Activated naive CD4-positive, alpha-beta T cell (primary cell): ENCODE measurements at places on chromosomes 2 and 18.

GRCh38 chr18:35466815-35467623, 30.7 kb downstream of the INO80C start:
- no peak for DNase-seq

- no peak for DNase-seq
These were observed 72.3 kb downstream of the SPATS2L start for GRCh38 chr2:200378652-200379290.

DNA sequence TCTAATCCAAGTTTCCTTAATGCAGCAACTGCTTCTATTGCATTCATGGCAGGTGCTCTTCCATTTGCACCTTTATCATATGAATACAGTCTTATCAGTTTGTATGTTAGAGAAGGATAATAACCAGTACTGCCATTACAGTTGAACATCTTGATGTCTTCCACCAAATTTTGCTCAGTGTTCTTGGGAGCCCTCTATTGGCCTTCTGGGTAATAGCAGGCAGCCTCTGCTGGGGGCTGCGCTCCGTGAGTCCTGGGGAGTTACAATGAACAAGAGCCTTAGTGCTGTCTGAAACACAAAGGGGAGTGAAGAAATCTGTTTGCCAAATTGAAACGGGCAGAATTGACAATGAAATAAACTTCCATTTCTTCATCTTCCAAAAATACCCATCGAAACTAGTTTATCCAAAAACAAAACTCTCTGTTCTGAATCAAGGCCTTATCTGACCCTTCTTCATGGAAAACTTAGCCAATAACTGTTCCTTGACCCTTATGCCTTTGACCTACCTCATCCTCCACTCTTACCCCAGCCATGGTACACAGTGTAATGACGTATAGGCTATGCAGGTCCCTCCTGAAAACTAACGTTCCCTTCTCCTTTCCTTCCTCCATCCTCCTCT, 79.9 kb downstream of the ALK start:
- no peak for DNase-seq

GRCh38 chr2:144670738-144671137, 150.8 kb upstream of the ZEB2 start:
- DNase-seq = no peak

- no peak for DNase-seq
These were observed 511.6 kb downstream of the ARHGAP15 start for GRCh38 chr2:143640826-143641225.

GRCh38 chr2:80545420-80546210, 241.1 kb upstream of the LRRTM1 start:
- DNase-seq = no peak

- DNase-seq = no peak
These were observed 1669.5 kb upstream of the DDX18 start for GRCh38 chr2:116145031-116145430.

- no peak for DNase-seq
These were observed 17.3 kb downstream of the PARD6G start for GRCh38 chr18:80229766-80230745.

DNA sequence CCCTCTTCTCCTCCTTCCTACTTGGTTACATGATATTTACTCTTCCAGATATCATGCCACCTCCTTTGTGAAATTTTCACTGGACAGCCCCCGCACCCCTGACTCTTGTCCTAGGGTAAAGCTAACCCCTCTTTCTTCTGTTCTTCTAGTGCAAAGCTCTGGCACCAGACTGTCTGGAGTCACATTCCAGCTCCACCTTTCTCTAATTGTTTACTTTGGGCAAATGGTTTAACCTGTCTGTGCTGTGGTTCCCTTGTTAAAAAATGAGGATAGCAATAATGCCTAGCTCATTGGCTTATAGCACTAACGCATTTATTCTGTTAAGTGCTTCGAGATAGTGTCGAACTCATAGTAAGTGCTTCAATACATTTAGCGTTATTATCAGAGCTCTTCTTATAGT, 306.2 kb downstream of the ALK start:
- DNase-seq = no peak

GRCh38 chr2:225400060-225400511, 576 bp downstream of the NYAP2 start:
- no peak for DNase-seq

GRCh38 chr18:11324956-11325882, 175.8 kb upstream of the PIEZO2 start:
- DNase-seq = no peak

DNA sequence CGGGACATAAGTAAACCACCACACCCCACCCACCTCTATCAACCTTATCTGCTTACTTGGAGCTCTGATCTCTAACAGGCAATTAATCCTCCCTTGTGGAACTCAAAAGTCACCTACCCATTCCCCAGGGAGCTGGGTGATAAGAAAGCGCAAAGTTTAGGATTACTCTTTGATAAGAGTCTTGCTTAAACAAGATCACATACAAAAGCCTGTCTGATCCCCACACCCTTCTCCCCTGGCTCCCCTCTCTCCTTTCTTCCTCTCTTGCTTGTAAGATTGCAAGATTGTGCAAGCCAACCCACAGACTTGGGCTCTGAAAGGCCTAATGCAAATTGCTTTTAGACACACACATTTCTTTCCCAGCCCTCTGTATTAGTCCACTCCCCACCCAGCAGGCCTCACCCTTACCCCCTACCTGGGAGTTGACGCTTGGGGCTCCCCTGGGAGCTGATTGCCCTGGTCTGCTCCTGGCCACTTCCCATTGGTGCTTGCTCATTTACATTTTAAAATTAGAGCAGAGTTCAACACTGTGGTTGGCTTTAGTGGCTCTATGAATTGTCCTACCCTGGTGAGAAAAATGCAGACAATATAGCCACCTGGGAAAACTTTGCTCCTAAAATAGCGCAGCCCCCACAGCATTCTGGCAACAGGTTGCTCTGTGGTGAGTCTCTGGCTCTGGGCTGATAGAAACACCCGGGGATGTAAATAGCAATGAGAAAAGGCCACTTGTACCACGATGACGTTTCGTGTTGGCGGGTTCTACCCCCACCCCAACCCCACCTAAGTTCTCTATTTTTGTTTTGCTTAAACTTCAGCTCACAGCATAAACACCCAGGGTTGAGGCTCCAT, 92.8 kb upstream of the MSH2 start:
- no peak for DNase-seq

- no peak for DNase-seq
These were observed 358.5 kb upstream of the DSEL start for GRCh38 chr18:67875060-67875459.

- no peak for DNase-seq
These were observed 592.0 kb downstream of the LRRTM4 start for GRCh38 chr2:76930056-76930744.

GRCh38 chr2:71566372-71566771, 113.0 kb downstream of the DYSF start:
- DNase-seq = no peak

GRCh38 chr2:167404627-167405284, 516.5 kb downstream of the XIRP2 start:
- no peak for DNase-seq

- DNase-seq = no peak
These were observed 18.5 kb downstream of the PDCL3 start for GRCh38 chr2:100581277-100581612.

DNA sequence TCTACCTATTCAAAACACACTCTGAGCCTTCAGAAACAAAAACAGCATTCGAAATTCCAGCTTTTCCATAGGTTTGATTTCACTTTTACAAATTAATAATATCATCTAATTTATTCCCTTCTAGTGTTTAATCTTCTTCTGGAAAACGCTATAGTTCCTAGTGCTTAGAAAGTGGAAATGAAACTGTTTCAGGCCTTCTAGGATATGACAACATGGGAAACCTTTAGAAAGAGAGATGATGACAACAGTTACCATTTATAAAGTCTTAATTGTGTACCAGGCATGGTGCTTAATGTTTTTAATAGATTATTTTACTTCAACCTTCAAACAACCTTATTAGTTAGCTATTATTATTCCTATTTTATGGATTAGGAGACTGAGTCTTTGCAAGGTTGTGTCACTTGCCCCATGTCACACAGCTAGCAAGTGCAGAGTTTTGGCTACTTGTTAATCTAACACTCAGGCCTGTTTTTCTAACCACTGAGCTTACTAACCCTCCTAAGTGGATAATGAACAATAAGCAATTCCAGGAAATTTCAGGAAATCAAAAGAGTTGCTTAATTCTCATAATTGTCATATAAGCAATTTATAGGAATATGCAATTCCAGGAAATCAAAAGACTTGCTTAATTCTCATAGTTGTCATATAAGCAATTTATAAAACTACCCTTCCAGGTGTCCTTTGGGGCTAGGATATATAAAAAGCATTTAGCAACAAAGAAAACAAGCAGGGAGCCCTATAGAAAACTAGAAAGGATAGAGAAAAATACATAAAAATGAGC, 206.0 kb downstream of the ZNF521 start:
- DNase-seq = no peak

- no peak for DNase-seq
These were observed 30.6 kb upstream of the CREB1 start for GRCh38 chr2:207499114-207499513.

DNA sequence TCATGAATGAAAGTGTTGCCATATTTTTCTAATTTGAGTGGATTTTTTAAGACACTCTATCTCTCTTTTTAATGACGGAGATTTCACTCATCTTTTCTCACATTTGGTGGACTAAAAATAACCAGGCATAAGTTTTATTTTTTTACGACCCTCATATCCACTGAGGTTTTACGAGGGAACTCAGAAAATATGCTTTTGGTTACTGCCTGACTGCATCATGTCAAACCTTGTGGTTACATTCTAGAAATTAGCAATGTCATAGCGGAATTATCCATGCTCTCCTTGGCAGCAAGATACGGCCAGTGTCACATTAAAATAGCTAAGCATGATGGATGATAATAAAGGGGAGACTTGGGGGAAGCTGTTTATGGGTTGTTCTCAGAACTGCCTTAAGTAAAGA, 428.6 kb upstream of the FSHR start:
- no peak for DNase-seq

DNA sequence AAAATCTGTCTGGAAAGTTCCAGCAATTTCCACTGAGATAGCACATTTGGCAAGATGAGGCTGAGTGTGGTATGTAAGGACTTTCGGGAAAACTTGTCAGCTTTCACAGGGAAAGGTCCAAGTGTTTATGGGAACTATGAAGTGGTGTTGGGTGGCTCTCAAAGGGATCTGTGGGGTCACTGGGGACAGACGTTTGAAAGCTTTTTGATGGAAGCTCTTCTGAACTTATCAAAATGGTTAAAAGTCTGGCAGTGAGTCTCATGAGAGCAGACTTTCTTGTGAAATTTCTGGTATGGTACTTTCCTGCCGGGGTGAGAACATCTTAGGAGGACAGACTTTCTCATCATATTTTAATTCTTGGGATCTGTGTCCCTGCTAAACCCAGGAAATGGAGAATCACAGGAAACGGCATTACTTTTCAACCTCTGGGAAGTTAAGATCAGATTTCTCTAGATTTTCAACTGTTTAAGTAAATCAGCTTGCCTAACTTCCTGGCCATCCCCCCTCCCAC, 546.3 kb upstream of the ZEB2 start:
- DNase-seq = no peak

GRCh38 chr2:27288610-27289009, 6.4 kb downstream of the TRIM54 start:
- DNase-seq = no peak

- DNase-seq = no peak
These were observed 1370.1 kb upstream of the DDX18 start for GRCh38 chr2:116444256-116444872.

DNA sequence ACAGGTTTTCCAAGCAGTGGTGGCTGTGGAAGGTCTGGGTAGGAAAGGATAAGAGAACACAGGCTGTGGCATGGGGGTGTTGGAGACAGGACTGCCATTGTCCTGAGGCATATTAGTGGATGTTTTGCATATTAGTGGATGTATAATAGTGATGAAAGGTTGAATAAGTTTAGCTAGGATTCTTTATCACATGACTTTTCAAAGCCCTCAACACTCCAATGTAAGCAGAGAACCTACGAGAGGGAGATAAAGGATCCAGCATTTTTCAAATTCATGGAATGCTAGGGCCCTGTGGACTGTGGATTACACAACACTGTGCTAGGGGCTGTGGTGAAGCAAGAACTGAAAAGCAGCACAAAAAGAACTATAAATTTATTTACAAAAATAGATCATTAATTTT, 63.2 kb downstream of the POLE4 start:
- no peak for DNase-seq

GRCh38 chr18:13658436-13659204, 67.7 kb downstream of the FAM210A start:
- no peak for DNase-seq

GRCh38 chr2:207876842-207877535, 107.3 kb upstream of the FZD5 start:
- no peak for DNase-seq

DNA sequence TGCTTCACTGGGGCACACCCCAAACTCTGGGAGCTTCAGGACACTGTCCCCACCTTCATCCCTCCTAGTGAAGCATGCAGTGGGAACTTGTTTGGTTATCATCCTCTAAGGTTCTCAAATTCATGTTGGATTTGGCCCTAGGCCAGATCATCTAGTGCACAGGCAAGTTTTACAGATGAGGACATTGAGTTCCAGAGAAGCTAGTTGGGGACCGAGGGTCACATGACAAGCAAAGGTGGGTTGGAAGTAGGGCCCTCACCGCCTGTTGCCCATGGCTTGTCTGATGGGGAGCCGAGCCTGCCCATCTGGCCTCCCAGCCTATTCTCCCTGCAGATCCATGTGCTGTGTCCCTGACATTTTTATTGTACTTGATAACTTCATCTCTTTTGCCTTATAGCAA, 2.8 kb downstream of the PRKCE start:
- DNase-seq = no peak

DNA sequence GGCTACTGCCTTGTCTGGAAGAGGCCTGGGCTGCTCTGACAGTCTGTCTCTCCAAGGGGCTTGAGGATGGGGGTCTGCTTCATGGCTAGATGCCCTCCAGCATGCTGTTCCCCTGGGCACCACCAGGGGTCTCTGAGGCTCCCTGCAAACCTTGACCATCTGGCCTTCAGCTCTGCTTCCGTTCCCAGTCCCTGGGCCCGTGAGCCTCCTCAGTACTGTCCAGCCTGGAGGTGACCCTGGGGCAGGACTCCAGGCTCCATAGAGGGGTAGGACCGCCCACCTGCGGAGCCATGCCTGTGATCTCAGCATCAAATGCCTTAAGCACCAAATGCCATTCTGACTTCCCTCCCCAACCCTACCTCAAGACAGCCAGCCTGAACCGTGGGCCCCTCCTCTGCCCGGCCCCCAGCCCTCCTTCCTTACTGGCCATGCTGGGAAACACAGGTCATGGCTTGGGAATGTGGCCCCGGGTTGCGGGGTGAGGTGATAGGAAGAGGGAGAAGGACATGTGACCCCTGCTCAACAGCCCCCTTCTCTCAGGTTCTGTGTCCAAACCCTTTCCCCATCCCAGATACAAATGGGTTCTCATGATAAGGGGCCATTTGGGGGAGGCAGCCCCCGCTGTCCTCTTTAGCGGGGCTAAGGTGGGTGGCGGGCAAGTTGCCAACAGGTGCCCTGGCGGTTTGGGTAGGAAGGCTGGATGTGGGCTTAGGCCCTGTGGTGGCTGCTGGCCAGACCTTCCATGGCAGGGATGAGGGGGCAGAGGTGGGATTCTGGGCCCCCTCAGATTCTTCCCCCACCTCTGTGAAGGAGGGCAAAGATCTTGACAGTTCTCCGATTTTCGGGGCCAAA, 25.0 kb downstream of the SPEG start:
- no peak for DNase-seq
